Mucosa of descending colon (tissue), 3 donors: ENCODE measurements at places on chromosomes 5 and 9.
A peak's percentile ranks its signal among the peaks of the same experiment; 100 is the strongest.

GRCh38 chr9:2570615-2571479, 50.7 kb upstream of the VLDLR start:
- DNase-seq, result peak; percentile 92

- no peak for DNase-seq
Observed at GRCh38 chr9:90189306-90189705, 453.3 kb downstream of the DIRAS2 start.

DNA sequence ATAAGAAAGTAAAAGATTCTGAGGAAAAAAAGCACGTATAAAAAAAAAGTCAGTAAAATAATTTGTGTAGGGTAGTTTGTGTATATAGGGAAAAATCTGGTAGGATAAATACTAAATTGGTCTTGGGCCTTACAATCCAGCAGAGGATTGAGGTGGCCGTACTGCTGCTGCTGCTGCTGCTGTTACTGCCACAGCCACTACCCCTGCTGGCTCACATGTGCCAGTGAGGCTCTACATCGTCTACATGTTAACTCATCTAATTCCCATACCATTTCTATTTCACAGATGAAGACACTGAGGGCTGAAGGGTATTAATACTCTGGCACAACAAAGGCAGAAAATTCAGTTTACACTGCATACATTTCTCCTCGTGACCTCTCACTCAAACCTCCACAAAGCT, 928.5 kb downstream of the TLE4 start:
- DNase-seq, result no peak

- DNase-seq, result no peak
Observed at GRCh38 chr9:75149841-75150241, 61.5 kb downstream of the OSTF1 start.
